ENCODE measurements at places on chromosomes 13 and 19.

DNA sequence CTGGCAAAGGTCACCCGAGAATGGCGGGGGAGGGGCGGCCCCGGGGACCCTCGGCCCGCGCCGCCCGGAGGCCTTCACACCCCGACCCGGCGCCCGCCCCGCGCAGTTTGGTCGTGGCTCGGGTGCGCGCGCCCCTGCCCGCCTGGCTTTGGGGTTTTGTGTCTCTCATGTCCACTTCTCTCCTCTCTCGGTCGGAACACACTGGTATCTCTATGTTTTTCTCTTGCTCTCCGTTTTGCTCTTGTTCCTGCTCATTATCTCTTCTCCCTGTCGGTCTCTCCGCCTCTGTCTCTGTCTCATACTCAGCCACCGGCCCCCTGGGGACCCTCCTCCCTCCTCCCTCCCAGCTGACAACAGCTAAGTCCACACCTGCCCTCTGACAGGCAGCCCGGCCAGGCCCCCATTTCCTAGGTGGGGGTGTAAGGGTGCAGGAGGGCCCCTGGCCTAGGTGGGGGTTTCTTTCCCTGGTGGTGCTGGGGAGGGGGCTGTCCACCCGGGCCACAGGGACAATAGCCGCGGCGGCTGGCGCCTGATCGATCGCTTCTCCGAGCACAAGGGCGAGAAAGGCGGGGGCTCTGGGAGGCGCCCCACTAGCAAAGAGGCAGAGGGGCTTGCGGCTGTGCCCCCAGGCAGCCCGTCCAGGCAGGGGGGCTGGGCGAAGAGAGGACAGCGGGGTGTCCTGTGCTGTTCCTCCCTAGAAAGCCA, 2.3 kb downstream of the ONECUT3 start:
- no peak for DNase-seq

- no peak for DNase-seq
These were observed 16.1 kb downstream of the ZNF446 start for GRCh38 chr19:58492265-58492664.

DNA sequence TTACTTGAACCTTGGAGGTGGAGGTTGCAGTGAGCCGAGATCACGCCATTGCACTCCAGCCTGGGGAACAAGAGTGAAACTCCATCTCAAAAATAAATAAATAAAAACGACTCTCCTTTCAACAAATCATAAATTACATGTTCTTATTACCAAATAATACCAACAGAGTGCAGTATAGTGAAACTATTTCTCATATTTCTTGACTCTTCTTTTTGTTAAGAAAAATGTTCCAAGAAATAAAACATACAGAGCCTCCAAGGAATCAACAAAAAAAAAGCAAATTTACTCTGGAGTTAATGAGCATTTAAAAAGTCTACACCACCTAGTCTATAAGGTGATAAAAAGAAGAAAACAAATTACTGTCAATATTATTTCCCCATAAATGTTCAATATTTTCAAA, 188.8 kb downstream of the KLF12 start:
- no peak for DNase-seq

DNA sequence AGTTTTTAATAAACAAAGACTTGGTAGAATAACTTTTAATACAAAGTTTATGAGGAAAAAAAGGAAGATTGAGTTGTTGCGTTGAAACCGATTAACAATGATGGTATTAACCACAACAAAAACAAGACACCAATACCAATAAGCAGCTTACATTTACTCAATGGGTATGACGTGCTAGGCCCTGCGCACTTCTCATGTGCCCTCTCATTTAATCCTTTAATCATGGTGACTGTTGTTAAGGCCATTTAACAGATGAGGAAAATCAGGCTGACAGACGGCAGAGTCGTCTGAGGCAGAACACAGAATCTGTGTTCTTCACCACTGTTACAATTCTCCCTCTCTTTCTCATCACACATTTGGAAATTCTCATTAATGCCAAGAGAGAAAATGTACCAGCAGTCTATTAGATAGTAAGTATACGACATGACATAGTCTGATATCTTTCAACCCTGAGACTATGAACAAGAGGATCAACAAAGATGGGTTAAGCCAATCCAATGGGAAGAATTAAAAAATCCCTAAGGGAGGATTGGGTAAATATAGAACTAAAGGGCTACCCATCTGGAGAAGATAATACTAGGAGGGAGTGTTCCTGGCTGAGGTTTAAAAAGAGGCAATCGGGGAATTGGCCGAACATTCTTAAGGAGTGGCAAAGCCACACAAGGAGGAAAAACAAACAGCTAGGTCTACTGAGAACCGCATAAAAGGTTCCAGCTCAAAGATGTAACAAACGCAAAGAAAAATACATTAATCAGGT, 54.0 kb downstream of the DOCK9 start:
- DNase-seq = no peak

DNA sequence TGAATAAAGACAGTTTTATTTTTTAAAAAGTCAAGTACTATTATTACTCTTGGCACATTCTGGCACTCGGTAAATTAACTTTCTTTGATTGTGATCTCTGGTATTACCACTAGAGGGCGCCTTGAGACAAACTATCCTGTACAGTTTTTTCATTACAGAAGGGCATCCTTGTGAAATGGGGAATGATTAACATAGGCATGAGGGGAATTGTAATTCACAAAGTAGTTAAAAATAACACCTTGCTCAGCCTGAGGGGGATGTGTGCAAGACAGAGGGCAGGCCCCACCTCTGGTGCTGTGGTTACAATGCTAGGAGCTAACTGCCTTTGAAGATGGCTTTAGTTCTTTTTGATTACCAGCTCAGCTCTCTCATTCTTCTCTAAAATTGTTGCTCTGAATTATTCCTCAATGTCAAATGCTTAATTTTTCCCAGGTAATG, 24.2 kb upstream of the C1QTNF9B start:
- no peak for DNase-seq

- no peak for DNase-seq
These were observed 13.8 kb downstream of the ADAT3 start for GRCh38 chr19:1918975-1919374.

DNA sequence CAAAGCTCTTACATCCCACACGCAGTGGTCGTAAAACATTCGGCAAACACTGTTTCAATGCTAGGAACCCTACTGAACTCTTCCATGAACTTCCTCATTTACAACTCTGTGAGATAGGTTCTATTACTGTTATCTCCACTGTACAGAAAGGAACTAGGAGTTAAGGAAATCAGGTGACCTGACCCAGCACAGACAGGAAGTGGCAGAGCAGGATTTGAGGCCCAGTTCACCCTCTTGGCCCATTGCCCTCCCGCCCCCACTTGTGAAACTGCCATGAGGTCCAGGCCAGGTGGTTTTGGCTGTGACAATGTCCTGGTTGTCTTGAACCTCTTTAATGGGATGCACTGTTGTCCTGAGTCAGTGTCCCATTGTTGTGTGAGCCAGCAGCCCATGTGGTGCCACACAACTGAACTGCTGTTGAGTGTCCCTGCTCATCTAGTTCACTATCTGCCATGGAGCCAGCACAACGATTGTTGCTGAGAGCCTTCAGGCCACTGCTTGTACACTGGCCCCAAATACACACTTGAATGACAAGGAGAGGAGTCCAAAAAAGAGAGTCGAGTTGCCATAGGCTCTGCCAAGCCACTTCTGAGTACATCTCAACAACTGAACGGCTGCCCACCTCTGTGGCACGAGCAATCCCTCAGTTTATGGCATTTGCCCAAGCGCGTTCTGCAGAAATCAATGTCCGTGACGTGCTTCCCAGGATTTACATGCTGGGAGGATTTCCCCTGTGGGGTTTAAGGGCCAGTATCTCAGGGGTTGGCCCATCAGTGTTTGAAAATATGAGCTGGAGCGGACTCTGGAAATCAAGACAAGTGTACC, 484.6 kb downstream of the TSHZ3 start:
- DNase-seq = no peak

- no peak for DNase-seq
These were observed 383.7 kb downstream of the HS6ST3 start for GRCh38 chr13:96473526-96474180.

- no peak for DNase-seq
These were observed 11.3 kb upstream of the MPHOSPH8 start for GRCh38 chr13:19622193-19622592.

GRCh38 chr19:3443840-3444694, 36.3 kb downstream of the SMIM24 start:
- no peak for DNase-seq

- DNase-seq = no peak
These were observed 309.6 kb upstream of the TMTC4 start for GRCh38 chr13:100984085-100984705.

- no peak for DNase-seq
These were observed 15.5 kb upstream of the ZNF888 start for GRCh38 chr19:52938761-52939160.

- DNase-seq = no peak
These were observed 45.8 kb downstream of the LRCH1 start for GRCh38 chr13:46598820-46599180.

GRCh38 chr19:6416658-6417405, 7.8 kb downstream of the KHSRP start:
- DNase-seq = no peak

DNA sequence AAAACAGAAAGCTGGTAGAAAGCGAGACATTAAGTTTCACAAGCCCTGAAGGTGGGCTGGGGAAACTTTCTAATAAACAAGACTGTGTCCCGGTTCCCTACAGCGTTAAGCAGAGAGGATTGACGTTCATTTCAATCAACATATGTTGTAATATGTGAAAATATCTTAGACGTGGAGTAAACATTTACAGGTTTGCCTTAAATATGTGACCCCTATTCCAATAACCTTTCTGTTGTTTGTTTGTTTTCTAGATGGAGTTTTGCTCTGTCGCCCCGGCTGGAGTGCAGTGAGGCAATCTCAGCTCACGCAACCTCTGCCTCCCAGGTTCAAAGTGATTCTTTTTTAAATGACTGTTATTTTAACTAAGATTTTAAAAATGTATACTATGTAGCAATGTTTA, 526.2 kb downstream of the SUCLA2 start:
- no peak for DNase-seq

GRCh38 chr13:24995225-24995804, 100.6 kb upstream of the PABPC3 start:
- DNase-seq = no peak
